Naive thymus-derived CD8-positive, alpha-beta T cell (primary cell): ENCODE measurements at places on chromosomes 5 and 9. TPM values are rescaled to one million over a fixed set of nuclear protein-coding genes. Genes with fewer than 3 reads are reported as not detected.

GRCh38 chr5:156375895-156376495 is 49.0 kb downstream of the SGCD start:
- no peak for DNase-seq

- no peak for DNase-seq
Observed at GRCh38 chr9:114461468-114461867, 43.8 kb downstream of the WHRN start.

Gene P4HA2
- total RNA-seq = not detected

- no peak for DNase-seq
Observed at GRCh38 chr9:124212381-124213050, 45.2 kb upstream of the NEK6 start.

GRCh38 chr5:15601853-15602252 is 101.9 kb downstream of the FBXL7 start:
- no peak for DNase-seq

Gene FOXD4L5
- 0.63 TPM for total RNA-seq

GRCh38 chr5:107468276-107468675 is 202.5 kb downstream of the EFNA5 start:
- DNase-seq = no peak

Gene SLC9A3
- total RNA-seq = 2.6 TPM

DNA sequence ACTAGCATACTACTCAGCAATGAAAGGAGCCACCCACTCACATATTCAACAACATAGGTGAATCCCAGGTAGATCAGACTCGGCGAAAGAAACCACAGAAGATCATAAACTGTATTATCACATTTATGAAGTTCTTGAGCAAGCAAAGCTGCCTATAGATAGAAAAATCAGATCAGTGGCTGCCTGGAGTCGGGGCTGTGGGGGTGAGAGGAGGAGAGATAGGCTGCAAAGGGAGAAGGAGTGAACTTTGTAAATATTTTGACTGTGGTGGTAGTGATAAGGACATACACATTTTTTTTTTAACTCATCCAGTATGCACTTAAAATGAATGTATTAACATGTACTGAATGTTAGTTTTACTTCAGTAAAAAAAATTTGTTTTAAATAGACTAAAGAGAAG is 23.5 kb upstream of the TMEM174 start:
- no peak for DNase-seq

Gene TEX48
- not detected for total RNA-seq

DNA sequence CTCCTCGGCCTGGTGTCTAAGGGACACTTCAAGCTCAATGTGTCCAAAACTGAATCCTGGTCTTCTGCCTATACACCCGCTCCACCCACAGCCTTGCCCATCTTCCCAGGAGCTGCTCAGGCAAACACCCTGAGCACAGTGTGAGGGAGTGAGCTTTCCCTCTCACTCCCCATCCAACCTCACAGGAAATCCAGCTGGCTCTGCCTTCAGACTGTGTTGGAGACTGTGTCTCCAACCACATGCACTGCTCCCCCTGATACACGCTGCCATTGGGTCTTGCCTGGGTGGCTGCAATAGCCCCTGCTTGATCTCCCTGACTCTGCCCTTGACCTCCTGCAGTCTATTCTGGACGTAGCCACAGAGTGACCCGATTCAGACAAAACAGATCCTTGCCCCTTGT is 319.5 kb upstream of the MSX2 start:
- DNase-seq = no peak

Gene STPG3
- total RNA-seq = not detected
